ENCODE measurements at places on chromosomes 3 and 15. TPM values are rescaled to one million over a fixed set of nuclear protein-coding genes. Genes with fewer than 3 reads are reported as not detected.

- no peak overlapping the region for H3K4me3 ChIP-seq
- peaks cover 20% of the 10 kb centered on the region for H3K4me1 ChIP-seq
- H3K27me3 ChIP-seq: no peaks in the 10 kb centered on the region
- H3K27ac ChIP-seq: peak overlapping the region; percentile 81
- DNase-seq: no peak
- H3K36me3 ChIP-seq: no peaks in the 10 kb centered on the region
These were observed 27.7 kb downstream of the PLD1 start for GRCh38 chr3:171782617-171783016.

DNA sequence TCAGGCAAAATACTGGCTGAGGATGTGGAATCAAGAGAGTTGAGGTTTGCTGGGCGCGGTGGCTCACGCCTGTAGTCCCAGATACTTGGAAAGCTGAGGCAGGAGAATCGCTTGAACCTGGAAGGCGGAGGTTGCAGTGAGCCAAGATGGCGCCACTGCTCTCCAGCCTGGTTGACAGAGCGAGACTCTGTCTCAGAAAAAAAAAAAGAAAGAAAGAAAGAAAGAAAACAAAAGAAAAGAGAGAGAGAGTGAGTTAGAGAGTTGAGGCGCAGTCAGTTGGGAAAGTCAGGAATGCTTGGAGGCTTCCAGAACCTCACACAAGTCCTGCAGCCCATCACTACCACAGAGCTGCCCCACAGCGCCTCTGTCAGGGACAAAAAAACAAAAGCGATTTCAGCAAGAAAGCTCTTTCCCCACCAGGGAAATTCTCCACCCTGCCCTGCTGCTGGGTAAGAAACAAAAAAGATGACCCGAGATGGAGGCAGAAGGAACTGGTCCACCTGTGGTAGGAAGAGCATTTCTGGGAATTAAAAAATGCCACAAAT lies 13.8 kb downstream of the HDC start:
- no peaks in the 10 kb centered on the region for H3K4me1 ChIP-seq
- H3K27ac ChIP-seq: no peak overlapping the region
- peak; percentile 12 for DNase-seq
- no peaks in the 10 kb centered on the region for H3K36me3 ChIP-seq
- H3K4me3 ChIP-seq: no peak overlapping the region

DNA sequence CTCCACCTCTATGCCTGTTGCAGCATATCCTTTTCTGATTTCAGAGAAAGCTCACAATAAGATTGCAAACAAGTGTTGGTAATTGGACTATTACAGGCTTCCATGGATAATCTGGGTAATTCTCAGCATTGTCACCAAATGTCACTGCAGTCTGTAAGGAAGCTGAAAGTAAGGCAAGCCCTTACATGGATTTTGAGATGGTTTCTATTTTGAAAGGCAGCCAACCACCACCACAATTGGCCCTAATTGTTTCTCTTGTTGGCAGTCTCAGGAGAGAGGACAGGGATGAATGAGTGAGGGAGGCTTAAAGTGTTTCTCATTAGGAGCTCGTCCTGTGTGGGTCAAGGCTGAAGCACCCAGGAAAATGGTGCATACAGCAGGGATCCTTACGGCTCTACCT lies 879.9 kb downstream of the TUSC7 start:
- H3K27ac ChIP-seq: no peak overlapping the region
- no peaks in the 10 kb centered on the region for H3K27me3 ChIP-seq
- H3K4me1 ChIP-seq: no peaks in the 10 kb centered on the region
- DNase-seq: peak; percentile 53
- no peaks in the 10 kb centered on the region for H3K36me3 ChIP-seq

GRCh38 chr15:88788036-88788435 lies 15.2 kb upstream of the ACAN start:
- peaks cover 8% of the 10 kb centered on the region for H3K27me3 ChIP-seq
- H3K36me3 ChIP-seq: no peaks in the 10 kb centered on the region
- H3K4me3 ChIP-seq: no peak overlapping the region
- DNase-seq: no peak
- H3K27ac ChIP-seq: no peak overlapping the region

GRCh38 chr3:143158014-143158988 lies 38.7 kb downstream of the CHST2 start:
- no peak overlapping the region for H3K27ac ChIP-seq
- peaks cover 10% of the 10 kb centered on the region for H3K4me1 ChIP-seq
- H3K27me3 ChIP-seq: no peaks in the 10 kb centered on the region
- H3K36me3 ChIP-seq: no peaks in the 10 kb centered on the region

- no peak for DNase-seq
- no peaks in the 10 kb centered on the region for H3K4me1 ChIP-seq
- no peak overlapping the region for H3K27ac ChIP-seq
- no peaks in the 10 kb centered on the region for H3K27me3 ChIP-seq
- no peaks in the 10 kb centered on the region for H3K36me3 ChIP-seq
These were observed 10.7 kb upstream of the TASOR start for GRCh38 chr3:56693750-56694149.

- H3K4me1 ChIP-seq: no peaks in the 10 kb centered on the region
- H3K36me3 ChIP-seq: no peaks in the 10 kb centered on the region
- H3K27me3 ChIP-seq: no peaks in the 10 kb centered on the region
- DNase-seq: no peak
- no peak overlapping the region for H3K4me3 ChIP-seq
These were observed 300.5 kb upstream of the ARL6 start for GRCh38 chr3:97464035-97464434.

DNA sequence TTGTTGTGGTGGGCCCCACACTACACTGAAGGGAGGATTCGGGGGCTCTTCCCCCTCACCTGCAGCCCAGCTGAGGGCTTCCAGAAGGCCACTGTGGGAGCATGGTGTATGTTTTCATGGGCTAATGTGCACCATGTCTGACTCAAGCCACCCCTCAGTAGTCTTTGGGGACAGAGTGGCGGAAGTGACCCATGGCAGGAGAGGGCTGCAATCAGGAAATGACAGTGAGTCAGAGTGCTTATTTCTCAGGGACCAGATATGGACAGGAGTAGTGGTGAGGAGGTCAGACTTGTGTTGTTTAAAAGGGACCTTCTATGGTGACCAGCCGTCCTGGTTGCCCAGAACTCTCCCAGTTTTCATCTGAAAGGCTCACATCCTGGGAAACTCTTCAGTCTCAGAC lies 32.8 kb upstream of the SLC9A9 start:
- no peak overlapping the region for H3K4me3 ChIP-seq
- H3K4me1 ChIP-seq: no peaks in the 10 kb centered on the region
- H3K36me3 ChIP-seq: no peaks in the 10 kb centered on the region
- no peaks in the 10 kb centered on the region for H3K27me3 ChIP-seq
- DNase-seq: no peak

- no peaks in the 10 kb centered on the region for H3K27me3 ChIP-seq
- H3K4me3 ChIP-seq: no peak overlapping the region
- H3K36me3 ChIP-seq: peaks cover 4% of the 10 kb centered on the region
- H3K27ac ChIP-seq: no peak overlapping the region
- DNase-seq: no peak
These were observed 62.8 kb downstream of the SYNM start for GRCh38 chr15:99167640-99168039.

DNA sequence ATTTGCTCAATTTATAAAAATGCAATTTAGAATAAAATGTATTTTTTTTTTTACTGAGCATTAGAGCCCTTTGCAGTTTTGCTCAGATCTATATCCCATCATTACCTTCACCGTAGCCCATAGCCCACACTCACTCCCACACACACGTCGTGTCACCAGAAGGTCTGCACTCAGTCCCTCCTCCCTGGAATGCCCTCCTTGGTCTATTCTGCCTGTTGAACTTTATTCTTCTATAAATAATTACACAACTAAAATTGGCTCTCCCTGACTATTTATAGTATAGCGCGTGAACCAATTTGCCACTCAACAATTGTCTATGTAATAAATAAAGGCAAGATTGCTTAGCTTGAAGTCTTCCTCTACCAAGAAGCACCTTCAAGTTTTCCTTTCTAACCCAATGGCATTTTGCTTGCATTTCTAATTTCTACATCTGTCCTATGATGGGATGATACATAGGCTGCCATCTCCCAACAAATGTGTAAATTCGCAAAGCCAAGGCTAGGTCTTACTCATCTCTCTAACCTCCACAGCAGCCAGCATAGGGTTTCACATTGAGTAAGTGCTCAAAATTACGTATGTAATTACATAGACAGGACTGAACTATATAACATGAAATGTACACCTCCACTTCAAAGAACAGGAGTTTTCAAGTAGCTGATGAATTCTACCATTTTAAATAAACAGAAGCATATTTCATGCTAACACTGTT lies 172.0 kb upstream of the HES1 start:
- peaks cover 11% of the 10 kb centered on the region for H3K4me1 ChIP-seq
- no peak overlapping the region for H3K27ac ChIP-seq
- peaks cover 43% of the 10 kb centered on the region for H3K27me3 ChIP-seq
- no peaks in the 10 kb centered on the region for H3K36me3 ChIP-seq

- H3K27ac ChIP-seq: no peak overlapping the region
- H3K4me1 ChIP-seq: no peaks in the 10 kb centered on the region
- no peak for DNase-seq
- no peaks in the 10 kb centered on the region for H3K36me3 ChIP-seq
- H3K4me3 ChIP-seq: no peak overlapping the region
These were observed 365.6 kb downstream of the MAGI1 start for GRCh38 chr3:65672871-65673815.

DNA sequence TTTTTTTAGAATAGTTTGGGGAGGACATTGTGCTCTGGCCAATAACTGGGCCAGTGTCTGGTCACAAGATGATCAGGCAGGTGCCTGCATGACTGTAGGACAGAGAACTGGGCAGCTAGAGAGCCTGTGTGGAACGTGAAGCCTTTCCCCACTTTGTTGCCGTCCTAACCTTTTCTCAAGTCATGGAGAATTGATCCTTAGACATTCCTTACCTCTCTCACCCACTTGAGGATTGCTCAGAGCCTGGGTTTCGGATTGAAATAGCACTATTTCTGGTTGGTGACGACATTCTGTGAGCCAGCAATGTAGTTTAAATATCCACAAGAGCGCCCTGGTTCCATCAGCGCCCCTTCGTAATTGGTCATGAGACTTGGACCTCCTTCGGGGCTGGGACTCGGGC lies 138.4 kb downstream of the IGF1R start:
- H3K27ac ChIP-seq: no peak overlapping the region
- H3K4me1 ChIP-seq: peaks cover 22% of the 10 kb centered on the region
- no peak overlapping the region for H3K4me3 ChIP-seq
- H3K27me3 ChIP-seq: no peaks in the 10 kb centered on the region

DNA sequence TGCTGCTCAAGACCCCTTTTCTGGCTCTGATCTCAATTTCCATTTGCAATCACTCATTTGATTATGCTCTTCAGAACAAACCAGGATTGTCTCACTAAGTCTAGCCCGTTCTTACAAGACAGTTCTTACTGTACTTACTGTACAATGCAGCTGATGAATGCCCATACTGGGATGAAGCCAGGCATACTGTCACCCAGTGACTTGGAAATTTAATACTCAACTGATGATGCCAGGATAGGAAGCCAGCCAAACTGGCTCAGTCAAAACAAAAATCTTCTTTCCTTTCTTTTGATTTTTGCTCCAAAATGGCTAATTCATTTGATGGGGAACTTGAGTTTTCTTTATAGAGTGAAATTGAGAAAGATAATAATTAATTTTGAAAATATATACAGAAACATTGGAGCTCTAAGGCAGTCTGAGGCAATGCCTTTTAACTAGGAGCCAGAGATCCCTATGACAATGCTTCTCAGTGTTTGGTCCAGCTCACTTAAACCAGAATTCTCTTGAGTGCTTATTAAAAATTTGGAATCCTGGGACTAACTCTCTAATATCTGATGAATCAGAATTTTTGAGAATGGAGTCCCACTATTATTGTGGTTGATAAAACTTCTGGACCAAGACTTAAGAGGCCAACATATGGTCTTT lies 265.6 kb upstream of the THBS1 start:
- H3K4me1 ChIP-seq: no peaks in the 10 kb centered on the region
- no peak for DNase-seq
- no peaks in the 10 kb centered on the region for H3K27me3 ChIP-seq
- H3K27ac ChIP-seq: no peak overlapping the region

GRCh38 chr15:77058468-77058867 lies 12.4 kb downstream of the TSPAN3 start:
- no peaks in the 10 kb centered on the region for H3K27me3 ChIP-seq
- peaks cover 11% of the 10 kb centered on the region for H3K4me1 ChIP-seq
- no peaks in the 10 kb centered on the region for H3K36me3 ChIP-seq
- no peak overlapping the region for H3K4me3 ChIP-seq
- H3K27ac ChIP-seq: no peak overlapping the region

TMEM212 gene
- total RNA-seq: not detected

RAB11A gene
- 247 TPM for total RNA-seq

POPDC2 gene
- 2.1 TPM for total RNA-seq

DBR1 gene
- total RNA-seq: 14.8 TPM

ATP13A5 gene
- not detected for total RNA-seq

SH2D7 gene
- not detected for total RNA-seq

RARB gene
- 0.29 TPM for total RNA-seq
